GM06990 (cell line): ENCODE measurements at places on chromosomes 11 and 22.

DNA sequence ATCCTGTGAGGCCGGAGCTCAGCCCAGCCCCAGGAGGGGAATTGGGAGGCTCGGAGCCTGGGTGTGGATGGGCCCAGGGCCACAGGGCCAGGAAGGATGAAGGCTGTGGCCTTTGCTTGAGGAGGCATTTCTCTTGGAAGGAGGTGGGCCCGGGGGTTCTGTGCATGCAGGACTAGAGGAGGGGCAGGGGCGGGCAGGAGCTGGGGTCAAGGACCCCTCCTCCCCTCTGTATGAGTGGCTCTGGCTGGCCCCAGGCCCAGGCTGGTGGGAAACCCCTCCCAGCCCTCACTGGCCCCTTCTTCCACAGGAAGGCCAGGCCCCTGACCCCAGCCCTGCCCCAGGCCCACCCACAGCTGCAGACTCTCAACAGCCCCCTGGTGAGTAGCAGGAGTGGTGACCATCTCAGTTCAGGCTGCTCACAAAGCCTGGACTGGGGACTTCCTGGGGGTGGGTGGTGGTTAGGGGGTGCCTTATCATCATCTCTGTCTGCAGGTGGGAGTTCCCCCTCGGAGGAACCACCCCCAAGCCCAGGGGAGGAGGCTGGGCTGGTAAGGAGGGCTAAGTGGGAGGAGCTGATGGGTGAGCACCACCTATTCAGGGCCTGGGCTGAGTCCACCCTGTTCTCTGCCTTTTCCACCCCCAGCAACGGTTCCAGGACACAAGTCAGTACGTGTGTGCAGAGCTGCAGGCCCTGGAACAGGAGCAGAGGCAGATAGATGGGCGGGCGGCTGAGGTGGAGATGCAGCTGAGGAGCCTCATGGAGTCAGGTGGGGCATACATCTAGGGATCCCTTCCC is 6.0 kb downstream of the KCNK7 start:
- peak; percentile 71 for DNase-seq

DNA sequence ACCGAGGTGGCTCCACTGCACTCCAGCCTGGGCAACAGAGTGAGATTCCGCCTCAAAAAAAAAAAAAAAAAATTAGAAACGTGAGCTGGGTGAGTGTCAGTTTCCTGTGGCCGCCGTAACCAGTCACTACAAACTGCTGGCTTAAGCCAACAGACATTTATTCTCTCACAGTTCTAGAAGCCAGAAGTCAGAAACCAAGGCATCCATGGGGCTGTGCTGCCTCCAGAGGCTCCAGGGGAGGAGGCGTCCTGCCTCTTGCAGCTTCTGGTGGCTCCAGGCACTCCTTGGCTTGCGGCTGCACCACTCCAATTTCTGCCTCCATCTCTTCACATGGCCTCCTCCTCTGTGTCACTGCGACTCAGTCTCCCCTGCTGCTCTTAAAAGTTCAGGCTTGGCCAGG is 11.1 kb upstream of the KIAA0930 start:
- DNase-seq, result no peak

- no peak for DNase-seq
These were observed 83.0 kb downstream of the TRAF6 start for GRCh38 chr11:36427079-36427478.

DNA sequence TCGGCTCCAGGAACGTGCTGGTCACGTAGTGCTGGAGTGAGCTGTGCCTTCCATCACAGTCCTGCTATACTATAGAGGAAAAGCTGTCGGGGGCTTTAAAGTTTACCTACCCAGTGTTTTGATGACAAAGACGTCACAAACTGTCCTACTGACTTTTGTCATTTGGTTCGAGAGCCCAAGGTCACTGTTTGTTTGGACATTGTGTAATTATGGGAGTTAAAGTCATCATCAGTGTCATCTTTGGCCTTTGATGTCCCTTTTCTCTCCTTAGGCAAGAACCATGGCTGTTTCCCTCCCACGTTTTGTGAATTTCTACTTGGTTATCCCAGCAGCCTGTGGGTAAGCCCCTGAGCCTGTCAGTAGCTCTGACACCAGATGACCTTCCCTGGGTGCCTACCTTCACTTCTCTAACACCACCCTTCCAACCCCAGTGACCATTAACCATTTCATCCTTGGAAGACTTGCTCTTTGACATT is 59.3 kb downstream of the SLC1A2 start:
- DNase-seq, result no peak

DNA sequence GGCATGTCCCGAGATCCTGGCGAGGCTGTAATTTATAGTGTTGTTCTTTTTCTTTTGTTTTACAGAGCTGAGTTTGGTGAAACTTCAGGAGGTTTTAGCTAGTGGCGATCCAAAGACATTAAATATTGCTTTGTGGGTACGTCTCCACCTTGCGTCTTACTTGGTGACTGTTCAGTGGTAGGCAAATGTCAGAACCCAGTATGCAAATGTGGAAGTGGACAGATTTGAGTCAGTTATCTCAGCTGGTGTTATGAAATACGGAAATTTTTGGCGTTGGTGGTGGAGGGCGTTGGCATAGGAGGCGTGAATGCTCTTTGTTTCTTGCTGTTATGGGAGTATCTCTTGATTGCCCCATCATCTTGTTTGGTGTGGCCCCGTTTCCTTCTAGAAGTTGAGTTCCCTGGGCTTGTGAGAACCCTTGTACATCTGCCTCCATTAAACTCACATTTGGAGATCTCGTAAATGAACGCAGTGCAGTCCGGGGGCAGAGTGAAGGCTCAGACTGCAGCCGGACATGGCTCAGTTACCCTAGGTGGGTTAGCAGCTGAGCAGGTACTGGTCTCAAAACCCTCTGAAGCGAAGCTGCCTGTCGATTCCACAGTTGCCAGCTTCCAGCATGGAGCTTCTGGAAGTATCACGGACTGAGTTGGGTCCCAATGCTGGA is 39.9 kb downstream of the PTPRJ start:
- peak; percentile 48 for DNase-seq

GRCh38 chr22:45441138-45441537 is 27.6 kb downstream of the RIBC2 start:
- no peak for DNase-seq

DNA sequence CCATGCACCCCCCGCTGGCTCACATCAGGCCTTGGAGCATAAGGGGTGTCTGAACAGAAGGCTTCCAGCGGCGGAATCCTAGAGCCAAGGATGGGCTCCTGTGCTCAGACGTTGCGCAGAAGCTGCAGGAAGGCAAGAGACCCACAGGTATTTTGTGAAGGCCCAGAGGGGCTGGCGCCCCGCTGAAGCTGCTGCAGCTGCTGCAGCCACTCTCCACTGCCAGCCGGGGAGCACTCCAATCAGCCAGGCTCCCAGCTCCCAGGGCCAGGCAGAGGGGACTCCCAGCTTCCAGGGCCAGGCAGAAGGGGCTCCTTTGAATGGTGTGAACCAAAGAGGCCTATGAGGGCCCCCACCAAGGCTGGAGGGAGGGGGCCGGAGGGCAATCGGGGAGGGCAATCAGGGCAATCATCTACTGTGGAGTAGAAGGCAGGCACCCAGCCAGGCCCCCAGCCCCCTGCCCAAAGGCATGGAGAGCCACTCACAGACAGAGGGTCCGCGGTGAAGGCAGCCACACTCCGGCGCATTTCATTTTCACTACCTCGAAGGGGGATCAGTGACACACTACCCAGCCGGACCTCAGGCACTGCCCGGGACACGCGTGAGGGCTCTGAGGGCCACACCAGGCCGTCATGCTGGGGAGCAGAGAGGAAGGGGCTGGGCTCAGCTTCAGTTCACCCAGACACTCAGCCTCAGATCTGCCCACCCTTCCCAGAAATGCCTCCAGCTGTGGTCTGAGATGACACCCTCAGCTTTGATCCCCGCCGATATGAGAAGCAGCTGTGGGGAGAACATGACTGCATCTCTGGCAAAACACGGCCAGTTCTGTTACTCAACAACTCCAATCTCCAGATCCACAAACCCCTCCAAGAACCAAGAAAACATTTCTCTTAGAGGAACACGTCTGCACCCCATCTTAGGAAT is 11.6 kb upstream of the PDE2A start:
- DNase-seq, result no peak

- DNase-seq, result peak; percentile 78
These were observed 68.7 kb downstream of the DDX10 start for GRCh38 chr11:108733479-108734116.

DNA sequence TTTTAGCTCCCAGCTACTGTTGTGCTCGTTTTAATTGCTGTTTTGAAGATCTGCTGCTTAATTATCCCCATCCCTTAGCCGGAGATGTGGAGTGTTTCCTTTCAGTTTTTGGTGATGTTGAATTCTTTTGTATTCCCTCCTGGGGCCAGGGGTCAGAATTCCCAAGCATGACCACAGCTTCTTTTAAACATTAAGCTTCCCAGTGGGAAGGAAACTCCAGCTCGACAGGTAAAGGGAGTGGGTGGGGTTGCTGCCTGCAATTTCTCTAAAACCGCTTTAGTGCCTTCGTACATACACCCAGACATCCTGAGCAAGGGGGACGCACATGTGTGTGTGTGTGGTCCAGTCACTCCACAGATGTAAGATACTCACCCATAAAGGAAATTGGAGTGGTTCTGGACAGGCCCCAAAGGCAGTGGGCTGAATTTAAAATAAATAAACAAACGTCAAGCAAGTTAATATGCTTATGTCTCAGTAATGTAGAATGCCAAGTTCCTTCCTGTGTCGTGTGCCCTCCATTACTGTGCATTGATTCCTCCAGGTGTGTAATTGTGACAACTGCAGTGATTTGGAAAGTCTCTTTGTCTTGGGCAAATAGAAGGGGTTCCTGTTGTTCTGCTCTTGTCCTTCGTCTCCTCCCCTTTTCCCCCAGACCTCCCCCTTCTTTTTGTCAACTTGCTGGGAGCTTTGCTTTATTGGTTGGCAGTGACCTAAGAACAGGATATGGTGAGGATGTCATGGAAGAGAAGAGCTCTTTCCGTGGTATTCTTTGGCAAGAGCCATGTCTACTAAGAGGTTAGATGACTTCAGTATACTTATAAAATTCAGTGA is 19.2 kb upstream of the ADSL start:
- no peak for DNase-seq

- DNase-seq, result no peak
These were observed 95.7 kb downstream of the NAV2 start for GRCh38 chr11:19808076-19808911.

- DNase-seq, result no peak
These were observed 50.2 kb downstream of the MIAT start for GRCh38 chr22:26707581-26707980.

- no peak for DNase-seq
These were observed 695.5 kb downstream of the FAM181B start for GRCh38 chr11:82038154-82038553.

GRCh38 chr22:26535603-26535908 is 23.3 kb upstream of the TFIP11 start:
- DNase-seq, result no peak

DNA sequence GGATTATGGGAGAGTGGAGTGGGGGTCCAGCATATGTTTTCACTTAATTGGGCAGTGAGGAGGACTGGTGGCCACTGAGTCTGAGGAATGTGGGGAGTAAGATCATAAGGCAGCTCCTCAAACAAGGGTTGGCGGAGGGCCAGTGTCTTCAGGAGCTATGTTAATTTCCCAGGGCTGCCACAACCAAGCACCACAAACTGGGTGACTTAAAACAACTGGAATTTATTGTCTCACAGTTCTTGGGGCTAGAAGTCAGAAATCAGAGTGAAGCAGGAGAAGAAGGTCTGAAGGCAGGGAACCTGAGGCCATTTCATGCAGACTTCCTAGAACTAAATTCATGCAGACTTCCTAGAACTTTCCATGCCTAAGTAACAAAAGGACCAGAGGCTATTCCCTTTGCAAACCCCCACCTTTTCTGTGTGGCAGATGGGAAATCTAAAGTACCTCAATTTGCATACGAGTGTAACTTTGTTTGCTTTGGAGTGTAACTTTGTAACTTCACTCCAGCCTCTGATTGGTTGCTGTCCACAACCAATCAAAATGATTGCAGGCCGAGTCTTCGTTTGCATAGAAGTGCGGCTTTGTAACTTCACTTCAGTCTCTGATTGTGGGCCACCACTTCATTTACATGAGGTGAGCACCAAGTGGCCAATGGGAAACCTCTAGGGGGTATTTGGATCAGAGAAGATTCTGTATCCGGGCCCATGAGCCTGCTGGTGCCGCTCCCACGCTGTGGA is 50.5 kb upstream of the ZBED5 start:
- DNase-seq, result no peak

DNA sequence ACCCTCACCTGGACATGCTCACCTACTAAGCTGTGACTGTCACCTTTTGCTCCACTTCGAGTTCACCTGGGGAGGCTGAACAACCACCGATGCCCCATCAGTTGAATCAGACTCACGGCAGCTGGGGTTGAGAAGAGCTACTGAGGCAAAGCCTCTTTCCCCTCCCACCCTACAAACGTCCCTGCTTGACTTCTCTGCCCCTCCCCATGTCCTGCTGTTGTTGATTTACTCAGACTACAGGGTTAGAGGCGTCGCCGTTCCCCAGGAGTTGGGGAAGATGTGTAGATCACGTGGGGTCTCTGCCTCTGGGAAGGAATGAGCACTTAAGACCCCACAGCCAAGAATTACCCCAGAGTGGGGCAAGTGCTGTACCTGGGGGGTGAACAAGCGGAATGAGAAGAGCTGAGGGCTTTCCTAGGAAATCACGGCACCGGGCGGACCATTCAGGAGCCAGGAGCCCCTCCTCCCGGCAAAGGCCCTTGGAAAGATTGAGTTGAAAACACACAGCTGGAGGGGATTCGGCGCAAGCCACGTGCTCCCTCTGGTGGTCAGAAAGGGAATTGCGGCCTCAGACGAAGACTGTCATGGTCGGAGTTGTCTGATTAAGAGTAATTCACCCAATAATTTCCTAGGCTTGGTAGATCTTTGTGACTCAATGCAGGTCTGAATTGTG is 7.0 kb downstream of the FXYD2 start:
- DNase-seq, result no peak

GRCh38 chr11:65002706-65003105 is 5.9 kb upstream of the BATF2 start:
- DNase-seq, result no peak

DNA sequence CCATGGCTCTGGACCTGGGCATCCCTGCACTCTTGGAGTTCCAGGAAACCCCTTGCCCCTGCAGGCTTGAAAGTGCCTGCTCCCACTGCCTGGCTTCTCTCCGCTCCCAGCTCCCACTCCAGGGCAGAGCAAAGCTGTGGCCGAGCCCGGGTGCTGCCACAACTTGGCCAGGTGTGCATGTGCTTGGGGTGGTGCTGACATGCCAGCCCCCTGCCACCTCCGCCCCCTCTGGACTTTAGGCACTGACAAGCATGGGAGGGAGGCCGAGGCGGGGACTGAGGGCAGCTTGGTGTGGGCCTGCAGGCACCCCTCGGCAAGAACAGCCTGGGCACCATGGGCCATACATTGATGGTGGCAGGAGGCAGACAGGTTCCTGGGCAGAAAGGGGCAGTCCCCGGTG is 56.4 kb upstream of the B3GNT6 start:
- DNase-seq, result no peak

- no peak for DNase-seq
These were observed 19.8 kb downstream of the IGSF9B start for GRCh38 chr11:133937015-133937414.

DNA sequence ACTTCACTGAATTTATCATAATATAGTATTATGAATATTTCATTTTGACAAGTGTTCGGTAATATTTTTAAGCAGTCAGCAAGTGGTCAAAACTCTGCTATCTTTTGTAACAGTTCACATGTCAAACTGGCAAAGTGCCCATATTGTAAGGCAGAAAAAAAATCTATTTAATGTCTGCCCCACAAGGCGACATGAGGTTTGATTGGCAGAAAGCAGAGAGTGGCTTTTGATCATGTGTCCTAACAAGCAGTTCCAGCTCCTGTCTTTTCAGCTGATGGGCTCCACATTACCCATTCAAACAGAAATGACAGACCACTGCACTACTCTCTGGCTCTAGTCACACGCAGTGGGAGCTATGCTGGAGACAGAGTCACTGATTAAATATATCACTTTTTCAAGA is 59.0 kb downstream of the SOX6 start:
- no peak for DNase-seq

- DNase-seq, result no peak
These were observed 69.0 kb upstream of the ARFGAP3 start for GRCh38 chr22:42926104-42926503.
